AG20443 (cell line): ENCODE measurements at places on chromosomes 6 and 20.

- DNase-seq = no peak
These were observed 8.6 kb upstream of the FAM83D start for GRCh38 chr20:38917657-38918056.

DNA sequence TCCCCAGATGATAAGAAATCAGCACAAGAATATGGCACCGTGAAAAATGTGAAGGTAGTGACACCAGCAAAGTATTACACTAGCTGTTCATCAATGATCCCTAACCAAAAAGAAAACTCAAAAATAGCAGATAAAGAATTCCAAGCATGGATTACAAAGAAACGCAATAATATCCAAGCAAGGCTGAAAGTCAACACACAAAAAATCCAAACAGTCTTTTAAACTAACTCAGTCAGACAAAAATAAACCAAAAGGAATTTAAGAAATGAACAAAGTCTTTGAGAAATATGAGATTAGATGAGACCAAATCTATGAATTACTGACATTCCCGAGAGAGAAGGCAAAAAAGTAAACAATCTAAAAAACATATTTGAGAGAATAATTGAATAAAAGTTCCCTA, 976.1 kb upstream of the MAP3K7 start:
- DNase-seq = no peak

DNA sequence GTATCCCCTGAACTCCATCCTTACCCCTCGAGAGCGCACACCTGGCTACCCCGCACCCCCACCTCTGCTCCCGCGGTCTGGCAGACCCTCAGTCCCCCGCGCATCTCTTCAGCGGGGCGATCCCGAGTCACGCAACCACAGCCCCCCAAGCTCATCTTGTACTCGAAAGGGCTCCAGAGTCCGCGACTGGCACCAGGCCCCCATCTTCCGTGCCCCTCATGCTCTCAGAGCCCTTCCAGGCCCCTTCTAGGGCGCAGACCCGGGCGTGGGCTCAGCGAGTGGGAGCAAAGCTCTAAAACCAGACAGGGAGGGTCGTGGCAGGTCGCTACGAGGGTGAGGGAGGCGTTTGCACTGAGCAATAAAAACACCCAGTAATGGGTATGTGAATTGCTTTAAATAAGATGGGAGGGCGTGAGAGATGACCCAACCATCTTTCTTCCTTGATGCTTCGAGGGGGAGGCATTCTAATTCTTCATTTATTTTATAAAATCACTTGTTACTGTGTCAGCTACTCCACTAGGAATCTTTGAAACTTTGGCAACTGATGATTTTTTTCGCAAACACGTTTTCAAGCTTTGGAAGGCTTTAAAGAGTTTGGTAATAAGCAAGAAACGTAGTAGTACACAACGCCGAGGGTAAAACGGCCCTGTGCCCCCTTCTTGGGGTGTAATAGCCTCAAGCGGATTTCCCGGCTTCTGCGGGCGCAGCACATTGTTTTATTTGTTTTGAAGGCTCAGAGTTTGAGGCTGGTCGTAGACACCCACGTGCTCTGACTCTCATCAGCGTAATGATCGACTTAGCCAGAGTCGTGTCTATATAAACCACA, 42.6 kb upstream of the SUPT3H start:
- DNase-seq = no peak

- DNase-seq = peak; percentile 56
These were observed 665 bp downstream of the RRAGD start for GRCh38 chr6:89411145-89412070.

GRCh38 chr20:6766433-6766832, 1.1 kb upstream of the BMP2 start:
- DNase-seq = no peak

DNA sequence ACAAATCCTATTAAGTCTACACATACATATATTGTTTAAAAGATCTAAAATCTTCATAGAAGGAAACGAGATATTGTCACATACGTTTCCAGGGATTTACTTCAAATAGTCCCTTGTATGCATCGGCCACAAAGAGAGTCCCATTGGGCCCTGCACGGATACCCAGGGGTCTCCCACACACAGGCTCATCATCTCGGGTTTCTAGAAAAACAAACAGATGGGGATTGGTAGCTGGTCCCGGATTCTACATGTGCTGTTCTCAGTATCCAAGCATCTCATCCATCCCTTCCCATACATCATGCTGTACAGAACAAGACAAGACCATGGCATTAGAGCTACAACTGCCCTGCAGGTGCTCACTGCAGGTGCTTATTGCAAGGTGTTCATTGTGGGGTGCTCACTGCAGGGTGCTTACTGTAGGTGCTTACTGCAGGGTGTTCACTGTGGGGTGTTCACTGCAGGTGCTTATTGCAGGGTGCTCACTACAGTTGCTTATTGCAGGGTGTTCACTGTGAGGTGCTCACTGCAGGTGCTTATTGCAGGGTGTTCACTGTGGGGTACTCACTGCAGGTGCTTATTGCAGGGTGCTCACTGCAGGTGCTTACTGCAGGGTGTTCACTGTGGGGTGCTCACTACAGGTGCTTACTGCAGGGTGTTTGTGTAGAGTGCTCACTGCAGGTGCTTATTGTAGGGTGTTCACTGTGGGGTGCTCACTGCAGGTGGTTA, 21.0 kb downstream of the APMAP start:
- DNase-seq = no peak

- no peak for DNase-seq
These were observed 186.0 kb upstream of the POU3F2 start for GRCh38 chr6:98648211-98648914.

DNA sequence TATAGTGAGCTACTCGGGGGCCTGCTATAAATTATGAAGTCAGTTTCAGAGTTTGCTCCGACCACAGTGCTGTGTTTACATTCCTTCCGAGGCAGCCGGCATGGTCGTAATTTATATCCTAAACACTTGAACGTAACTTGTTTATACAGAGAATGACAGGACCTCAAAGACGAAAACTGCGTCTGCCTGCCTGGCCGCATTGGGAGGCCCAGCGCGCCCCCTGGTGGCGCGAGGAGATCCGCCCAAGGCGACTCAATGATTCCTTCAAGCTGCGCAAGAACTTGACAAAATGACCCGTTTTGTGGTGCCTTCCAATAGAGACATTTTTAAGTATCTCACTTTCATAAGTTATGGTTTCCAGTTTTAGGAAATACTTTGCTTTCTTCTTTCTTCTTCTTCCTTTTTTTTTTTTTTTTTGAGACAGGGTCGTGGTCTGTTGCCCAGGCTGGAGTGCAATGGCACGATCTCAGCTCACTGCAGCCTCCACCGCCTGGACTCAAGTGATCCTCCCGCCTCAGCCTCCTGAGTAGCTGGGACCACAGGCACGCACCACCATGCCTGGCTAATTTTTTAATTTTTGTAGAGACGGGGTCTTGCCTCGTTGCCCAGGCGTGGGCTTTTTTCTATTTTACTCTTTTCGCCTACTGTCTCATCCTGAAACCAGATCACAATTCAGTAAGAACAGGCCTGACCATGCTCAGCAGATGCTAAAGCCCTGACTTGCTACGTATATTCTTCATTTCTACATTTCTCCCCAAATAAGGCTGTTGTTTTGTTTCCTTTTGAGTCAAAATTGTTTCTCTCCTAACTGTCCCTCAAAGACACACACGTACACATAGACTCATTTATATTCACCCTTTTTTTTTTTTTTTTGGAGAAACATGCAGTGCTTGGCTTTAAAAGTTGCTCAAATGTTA, 7.8 kb downstream of the FOXF2 start:
- DNase-seq = peak; percentile 89

GRCh38 chr6:71982389-71982788, 96.0 kb downstream of the RIMS1 start:
- no peak for DNase-seq

- no peak for DNase-seq
These were observed 105.1 kb downstream of the MKKS start for GRCh38 chr20:10328897-10329255.

GRCh38 chr6:72621291-72622093, at the start of gene KCNQ5:
Gene KCNQ5 (plus strand): TSS chr6:72622064.
- peak; percentile 47 for DNase-seq

GRCh38 chr6:130647246-130647645, 180.0 kb upstream of the SMLR1 start:
- DNase-seq = no peak

GRCh38 chr20:9323622-9324021, 190.8 kb upstream of the LAMP5 start:
- peak; percentile 33 for DNase-seq

DNA sequence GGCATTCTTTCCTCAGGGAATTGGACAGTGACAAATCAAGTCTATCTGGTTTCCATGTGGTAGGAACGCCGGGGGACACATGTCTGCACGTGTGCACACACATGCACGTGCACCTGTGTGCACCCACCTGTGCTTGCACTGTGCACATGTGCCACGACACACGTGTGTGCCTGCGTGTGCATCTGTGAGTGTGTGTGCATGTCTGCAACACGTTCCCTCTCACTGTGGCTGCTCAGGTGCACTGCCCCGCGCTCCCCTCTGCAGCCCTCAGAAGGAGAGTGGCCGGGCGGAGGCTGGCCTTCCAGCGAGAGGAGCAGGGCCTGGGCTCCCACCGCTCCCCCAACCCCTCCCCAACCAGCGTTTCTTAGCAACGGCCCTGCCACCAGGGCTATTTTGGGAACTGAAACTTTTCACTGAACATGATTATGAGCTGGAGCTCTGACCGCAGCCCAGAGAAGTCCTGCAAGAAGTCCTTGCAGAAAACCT, 147.8 kb downstream of the PHACTR3 start:
- peak; percentile 43 for DNase-seq

DNA sequence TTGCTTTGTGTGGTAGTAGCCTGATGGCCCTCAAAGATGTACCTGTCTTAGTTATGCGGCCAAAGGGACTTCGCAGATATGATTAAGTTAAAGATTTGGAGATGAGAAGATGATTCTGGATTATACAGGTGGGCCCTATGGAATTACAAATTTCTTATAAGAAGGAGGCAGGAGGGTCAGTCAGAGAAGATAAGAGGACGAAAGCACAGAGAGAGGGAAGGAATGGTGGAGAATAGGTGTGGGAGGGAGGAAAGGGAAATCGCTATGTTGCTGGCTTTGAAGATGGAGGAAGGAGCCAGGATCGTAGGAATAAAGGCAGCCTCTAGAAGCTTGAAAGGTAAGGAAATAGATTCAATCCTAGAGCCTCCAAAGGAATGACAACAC, 1.2 kb upstream of the TSPYL1 start:
- DNase-seq = no peak

DNA sequence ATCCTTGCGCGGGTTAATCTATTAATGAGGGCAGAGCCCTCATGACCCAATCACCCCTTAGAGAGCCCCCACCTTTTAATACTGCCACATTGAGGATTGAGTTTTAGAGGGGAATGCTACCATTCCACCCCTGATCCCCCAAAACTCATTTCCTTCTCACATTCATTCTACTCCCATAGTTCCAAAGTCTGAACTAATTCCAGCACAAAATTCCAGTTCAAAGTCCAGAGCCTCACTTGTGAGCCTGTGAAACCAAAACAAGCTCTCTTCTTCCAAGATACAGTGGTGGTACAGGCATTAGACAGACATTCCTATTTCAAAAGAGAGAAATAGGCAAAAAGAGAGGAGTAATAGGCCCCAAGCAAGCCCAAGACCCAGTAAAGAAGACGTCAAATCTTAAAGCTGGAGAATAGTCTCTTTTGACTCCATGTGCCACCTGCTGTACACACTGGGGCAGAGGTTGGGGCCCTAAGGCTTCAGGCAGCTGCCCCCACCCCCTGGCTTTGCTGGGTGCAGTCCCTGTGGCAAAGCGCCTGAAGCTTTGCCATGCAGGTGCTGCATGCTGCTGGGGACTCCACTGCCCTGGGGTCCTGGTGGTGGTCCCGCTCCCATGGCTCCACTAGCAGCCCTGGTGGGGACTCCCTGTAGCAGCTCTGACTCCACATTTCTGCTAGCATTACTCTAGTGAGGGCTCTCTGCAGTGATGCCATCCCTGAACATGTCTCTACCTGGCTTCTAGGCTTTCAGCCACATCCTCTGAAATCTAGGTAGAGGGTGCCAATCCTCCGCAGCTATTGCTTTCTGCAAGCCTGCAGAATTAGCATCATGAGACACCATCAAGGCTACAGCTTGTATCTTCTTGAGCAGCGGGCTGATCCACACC, 41.3 kb downstream of the RSPH3 start:
- no peak for DNase-seq

GRCh38 chr20:40892642-40893041, 136.0 kb upstream of the TOP1 start:
- no peak for DNase-seq

GRCh38 chr6:56009636-56010035, 134.2 kb upstream of the BMP5 start:
- no peak for DNase-seq

- DNase-seq = no peak
These were observed 82.0 kb downstream of the HS3ST5 start for GRCh38 chr6:114260810-114261209.

- DNase-seq = no peak
These were observed 381.7 kb upstream of the JARID2 start for GRCh38 chr6:14863902-14864850.

DNA sequence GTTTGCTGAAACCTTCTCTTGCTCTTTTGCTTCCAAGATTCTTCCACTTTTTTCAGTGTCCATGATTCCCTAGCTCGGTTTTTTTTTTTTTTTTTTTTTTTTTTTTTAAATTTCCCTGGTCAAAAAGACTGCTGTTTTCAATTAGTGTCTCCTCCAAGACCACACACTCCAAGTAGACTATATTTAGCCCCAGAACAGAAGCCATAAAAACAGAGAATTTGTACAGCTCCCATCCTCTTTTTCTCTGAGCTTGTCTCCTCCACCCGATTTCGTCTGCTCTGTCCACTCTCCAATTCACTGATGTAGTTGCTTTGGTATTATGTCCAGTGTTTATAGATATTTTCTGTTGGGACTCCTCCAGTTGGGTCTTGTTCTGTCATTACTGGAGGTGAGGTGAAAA, 37.6 kb downstream of the RSPH3 start:
- peak; percentile 64 for DNase-seq

GRCh38 chr6:49325891-49326290, 137.2 kb downstream of the MMUT start:
- DNase-seq = no peak

DNA sequence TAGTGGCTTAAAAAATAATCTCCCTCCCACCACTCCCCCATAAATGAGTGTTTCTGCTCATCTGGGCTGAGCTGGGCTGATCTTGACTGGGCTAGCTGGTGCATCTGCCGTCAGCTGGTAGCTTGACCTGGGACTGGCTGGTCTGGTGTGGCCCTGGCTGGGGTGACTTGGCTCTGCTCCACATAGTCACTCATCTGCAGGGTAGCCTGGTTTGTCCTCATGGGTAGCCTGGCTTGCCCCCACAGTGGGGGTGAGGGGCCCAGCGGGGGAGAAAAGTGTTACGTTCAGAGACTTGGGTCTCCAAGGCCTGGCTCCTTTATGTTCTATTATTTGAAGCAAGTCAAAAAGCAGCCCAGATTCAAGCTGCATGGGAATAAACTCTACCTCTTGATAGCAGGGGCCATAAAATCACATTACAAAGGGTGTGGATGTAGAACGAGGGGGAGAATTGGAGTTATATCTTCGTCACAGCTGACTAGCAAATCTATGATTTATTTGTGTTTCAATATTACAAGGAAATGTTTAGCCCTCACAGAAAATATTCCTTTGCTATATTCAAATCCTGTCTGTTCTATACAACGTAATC, 32.9 kb downstream of the EDN3 start:
- no peak for DNase-seq
